Stimulated activated naive CD8-positive, alpha-beta T cell treated with anti-CD3 and anti-CD28 coated beads, Interleukin-15, Interleukin-2, amounts not matched to agents 100 U/mL and 50 U/mL, for 24 hours (primary cell): ENCODE measurements at places on chromosomes 2 and 18.

DNA sequence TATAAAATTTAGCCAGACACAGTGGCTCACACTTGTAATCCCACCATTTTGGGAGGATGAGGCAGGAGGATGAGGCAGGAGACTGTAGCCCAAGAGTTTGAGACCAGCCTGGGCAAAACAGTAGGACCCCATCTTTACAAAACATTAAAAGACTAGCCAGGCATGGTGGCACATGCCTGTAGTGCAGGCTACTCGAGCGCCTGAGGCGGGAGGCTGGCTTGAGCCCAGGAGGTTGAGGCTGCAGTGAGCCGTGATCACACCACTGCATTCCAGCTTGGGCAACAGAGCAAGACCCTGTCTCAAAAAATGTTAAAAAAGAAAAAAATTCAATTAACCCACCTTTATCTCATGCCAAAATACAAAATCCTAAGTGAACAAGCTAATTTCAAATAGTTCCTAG, 4.0 kb downstream of the REV1 start:
- no peak for DNase-seq

DNA sequence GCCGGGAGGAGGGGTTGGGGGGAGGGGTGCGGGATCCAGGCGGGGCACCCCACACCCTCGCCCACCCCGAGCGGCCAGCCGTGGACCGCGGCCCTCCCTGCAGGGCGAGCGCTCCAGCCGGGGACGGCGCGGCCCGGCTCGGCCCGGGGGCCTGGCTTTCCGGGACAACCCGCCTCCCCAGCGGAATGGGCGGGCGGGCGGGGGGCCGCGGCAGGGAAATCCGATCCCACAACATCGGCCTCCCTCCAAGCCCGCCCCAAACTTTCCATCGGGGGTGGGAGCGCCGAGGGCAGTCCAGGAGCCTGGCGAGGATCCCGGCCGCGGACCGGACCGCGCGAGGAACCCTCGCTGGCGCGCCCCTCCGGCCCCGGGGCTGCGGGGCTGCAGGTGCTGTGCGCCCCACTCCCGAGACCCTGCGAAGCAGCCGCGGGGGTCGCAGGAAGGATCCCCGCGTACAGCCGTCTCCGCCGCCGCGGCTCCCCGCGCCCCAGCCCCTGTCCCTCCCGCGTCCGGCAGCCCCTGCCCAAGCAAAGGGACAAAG, 529 bp downstream of the SEMA4C start:
- DNase-seq = peak; percentile 32

DNA sequence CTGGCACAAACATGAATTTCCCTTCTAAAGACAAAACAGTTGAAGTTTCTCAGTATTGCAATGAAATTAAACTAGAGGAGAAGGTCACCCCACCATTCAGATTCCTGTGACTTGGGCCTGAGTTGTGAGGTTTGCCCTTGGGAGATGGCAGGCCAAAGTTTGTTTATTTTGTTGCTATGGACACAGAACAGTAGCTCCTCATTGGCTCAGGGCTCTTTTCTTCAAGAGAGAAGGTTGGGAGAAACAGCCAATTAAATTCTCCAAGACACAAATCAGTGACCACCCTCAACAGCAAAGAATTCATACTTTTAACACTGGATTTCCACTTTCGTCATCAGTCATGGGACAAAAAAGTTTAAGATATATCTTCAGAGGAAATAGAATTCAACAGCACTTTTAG, at the start of gene FLACC1:
TSS of gene FLACC1 (minus strand) at position 125 of the 400 bp plus-strand sequence. CDS start 5,941 bp downstream, outside the sequence.
- DNase-seq = no peak

GRCh38 chr2:124798551-124798950, 773.5 kb downstream of the CNTNAP5 start:
- DNase-seq = no peak

DNA sequence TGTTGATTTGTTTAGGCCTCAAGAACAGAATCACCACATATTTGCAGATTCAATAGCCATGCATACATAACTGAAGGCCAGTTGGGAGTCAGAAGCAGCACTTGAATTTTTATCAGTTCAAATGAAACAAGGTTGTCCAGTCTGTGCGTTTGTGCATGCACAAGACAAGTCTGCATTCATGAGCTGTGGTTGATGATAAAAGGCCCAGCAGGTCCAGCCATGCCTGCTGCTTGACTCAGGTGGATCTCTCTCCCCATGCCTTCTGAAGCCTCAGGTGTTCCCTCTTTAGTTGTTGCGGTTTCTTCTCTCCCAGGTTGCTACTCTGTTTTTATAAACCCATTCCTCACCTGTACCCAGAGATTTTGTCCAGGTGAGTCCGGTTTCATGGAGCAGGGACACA, 124.5 kb downstream of the CCDC102B start:
- no peak for DNase-seq

DNA sequence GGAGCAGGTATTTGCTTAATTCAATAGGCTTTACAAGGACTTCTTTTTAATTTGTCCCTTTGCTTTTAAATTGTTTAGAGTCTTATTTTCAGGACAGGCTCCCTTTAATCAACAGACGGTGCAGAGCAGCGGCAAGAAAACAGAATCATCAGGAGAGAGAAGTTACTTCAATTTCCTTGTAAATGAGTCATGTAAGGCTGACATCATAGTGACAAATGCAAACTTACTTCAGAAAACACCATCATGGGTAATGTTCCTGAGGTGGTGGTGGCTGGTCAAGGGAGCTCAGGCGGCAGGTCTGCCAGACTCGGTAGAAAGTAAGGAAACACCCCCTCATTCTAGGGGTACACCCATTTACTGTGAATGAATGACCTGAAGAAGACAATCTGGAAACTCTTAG, 395.1 kb downstream of the FBXO15 start:
- no peak for DNase-seq

DNA sequence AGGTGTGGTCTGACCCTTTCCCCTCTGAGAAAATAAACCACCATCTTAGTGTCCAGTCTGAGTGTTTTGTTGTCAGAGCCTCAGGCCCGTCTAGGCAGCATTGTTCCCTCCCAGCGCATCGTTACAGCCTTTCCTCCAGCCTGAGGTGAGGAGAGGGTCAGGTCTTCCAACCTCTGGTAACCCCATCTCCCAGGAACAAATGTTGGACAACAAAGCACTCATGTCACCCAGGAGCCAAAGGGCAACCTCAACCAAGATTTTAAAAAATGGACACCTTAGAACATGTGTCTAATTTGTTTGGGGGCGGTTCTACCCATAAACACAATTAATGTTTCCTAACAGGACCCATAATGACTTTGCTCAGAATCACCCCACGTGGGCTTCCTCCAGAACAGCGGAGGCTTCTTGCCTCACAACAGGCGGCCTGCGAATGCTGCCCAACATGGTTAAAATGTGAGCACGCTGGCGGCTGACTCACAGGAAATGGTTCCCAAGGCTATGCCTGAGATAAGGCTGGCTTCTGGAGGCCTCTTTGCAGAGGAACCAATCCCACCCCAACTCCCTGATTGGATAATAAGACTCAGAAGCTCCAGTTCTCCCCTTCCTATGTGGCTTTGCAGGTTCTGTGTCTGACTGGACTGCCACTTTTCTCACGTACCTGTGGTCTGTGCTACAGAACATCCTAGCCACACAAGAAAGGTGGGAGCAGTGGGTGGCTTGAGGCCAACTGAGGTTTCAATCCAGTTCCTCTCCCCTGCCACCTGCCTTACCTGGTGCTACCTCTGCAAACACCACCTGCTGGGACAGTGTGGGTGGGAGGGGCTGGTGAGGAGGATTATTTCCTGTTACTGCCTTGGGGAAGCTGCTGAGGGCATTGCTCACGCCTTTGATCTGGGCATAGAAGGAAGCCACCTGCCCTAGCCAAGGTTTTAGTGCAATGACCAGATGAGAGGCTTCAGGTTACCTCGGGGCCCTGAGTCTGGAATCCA, 108.8 kb downstream of the B3GNT2 start:
- DNase-seq = peak; percentile 79

GRCh38 chr18:31261792-31262582, 56.0 kb upstream of the DSG1 start:
- DNase-seq = no peak

- no peak for DNase-seq
Observed at GRCh38 chr2:227509824-227510619, 38.1 kb downstream of the AGFG1 start.

GRCh38 chr2:48508461-48509124, 21.4 kb upstream of the STON1 start:
- no peak for DNase-seq

GRCh38 chr18:3794537-3795348, 344.8 kb downstream of the TGIF1 start:
- no peak for DNase-seq

GRCh38 chr18:50183556-50183955, 11.4 kb downstream of the MYO5B start:
- DNase-seq = no peak

GRCh38 chr2:174704642-174705041, 59.6 kb downstream of the CHRNA1 start:
- DNase-seq = no peak

- no peak for DNase-seq
Observed at GRCh38 chr2:160278101-160278878, 78.2 kb upstream of the ITGB6 start.

- no peak for DNase-seq
Observed at GRCh38 chr2:38592951-38593350, 9.8 kb downstream of the HNRNPLL start.

- no peak for DNase-seq
Observed at GRCh38 chr18:35864916-35865315, 107.6 kb upstream of the RMP24 start.

- DNase-seq = no peak
Observed at GRCh38 chr2:30455114-30455738, 8.2 kb downstream of the LCLAT1 start.
